ENCODE measurements at places on chromosomes 7 and 10.

- no peak for DNase-seq
These were observed 391.7 kb upstream of the KLF6 start for GRCh38 chr10:4176500-4177281.

GRCh38 chr7:151795168-151795811 is 81.6 kb downstream of the PRKAG2 start:
- DNase-seq, result peak; percentile 75

GRCh38 chr7:71422104-71422503 is 290.2 kb downstream of the GALNT17 start:
- no peak for DNase-seq

GRCh38 chr10:119693262-119693957 is 32.4 kb upstream of the INPP5F start:
- DNase-seq, result no peak

DNA sequence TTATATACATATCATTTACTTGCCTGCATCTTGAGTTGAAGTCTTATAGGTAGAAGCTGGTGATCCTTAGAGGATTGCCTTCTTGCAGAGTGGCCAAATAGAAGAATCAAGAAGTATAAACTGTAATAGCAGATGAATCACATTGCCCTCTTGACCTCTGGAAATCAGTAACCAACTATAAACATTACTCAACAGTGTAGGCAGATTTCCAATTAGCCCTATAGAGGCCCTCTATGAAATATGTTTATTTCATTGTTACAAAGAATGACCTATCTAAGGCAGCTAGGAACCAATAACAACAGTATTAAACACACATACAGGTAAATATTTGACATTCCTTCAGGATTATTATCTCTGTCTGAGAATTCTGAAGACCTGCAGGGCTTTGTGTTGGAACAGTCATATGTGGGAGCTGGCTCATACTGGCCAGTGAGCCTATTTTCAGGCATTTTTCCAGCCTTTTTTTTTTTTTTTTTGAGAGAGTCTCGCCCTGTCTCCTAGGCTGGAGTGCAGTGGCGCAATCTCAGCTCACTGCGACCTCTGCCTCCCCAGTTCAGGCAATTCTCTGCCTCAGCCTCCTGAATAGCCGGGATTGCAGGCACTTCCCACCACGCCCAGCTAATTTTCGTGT is 7.2 kb upstream of the SRI start:
- DNase-seq, result peak; percentile 38

DNA sequence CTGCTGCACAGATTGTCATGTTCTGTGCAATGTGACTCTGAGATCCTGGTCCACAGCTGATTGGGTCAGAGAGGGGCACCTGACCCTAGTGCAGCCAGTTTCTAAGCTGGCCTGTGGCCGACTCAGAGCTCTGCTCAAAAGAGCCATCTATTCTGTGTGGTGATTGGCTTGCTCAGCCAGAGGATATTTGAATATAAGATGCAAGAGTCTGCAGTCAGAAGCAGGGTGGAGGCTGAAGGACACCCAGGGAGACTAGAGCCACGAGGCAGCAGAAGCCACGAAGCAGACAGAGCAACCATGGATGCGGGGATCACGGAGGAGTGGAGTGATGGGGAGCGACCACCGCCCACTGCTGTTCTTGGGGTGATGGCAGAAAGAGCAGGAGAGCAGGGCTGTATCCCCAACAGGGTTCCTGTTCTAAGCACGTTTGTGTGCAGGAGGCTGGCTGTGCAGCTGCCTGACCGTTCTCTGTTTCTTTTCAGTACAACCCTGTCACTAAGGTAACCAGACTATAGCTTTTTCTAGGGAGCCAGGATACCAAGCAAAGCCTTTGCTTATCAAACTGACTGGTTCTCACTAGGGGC is 19.5 kb upstream of the RHEB start:
- DNase-seq, result no peak
